Activated effector memory CD4-positive, alpha-beta T cell treated with anti-CD3 and anti-CD28 coated beads, Interleukin-2, amount 50 U/mL, for 16 hours (primary cell): ENCODE measurements at places on chromosomes 7 and 10.

DNA sequence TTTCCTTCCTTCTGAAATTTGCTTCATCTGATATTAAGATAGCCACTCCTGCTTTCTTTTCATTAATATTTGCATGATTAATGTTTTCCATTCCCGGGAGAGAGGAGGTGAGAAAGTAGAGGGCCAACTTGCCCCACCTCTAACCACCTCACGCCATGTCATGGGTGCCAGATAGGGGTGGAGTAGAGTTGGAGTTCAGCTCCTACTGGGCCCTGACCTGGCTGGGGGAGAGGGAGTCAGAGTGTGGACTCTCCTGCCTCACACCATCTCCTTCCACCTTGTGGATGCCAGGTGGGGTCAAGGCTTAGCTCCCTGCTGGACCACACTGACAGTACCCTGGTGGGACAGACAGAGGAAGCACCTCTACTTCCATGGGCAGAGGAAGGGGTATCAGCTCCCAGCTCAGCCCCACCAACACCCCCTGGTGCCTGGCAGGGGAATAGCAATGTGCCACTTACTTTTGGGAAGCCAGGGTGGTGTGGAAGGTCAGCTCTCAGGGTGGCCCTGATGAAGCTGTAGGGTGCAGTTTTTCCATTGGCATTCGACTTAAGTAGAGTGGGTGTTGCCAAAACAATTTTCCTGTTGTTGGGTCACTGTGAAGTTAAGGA lies 28.0 kb downstream of the CHST12 start:
- DNase-seq: peak; percentile 79

- DNase-seq: no peak
Observed at GRCh38 chr7:103857435-103857834, 132.0 kb downstream of the RELN start.

- DNase-seq: no peak
Observed at GRCh38 chr7:69813637-69814240, 215.5 kb downstream of the AUTS2 start.

DNA sequence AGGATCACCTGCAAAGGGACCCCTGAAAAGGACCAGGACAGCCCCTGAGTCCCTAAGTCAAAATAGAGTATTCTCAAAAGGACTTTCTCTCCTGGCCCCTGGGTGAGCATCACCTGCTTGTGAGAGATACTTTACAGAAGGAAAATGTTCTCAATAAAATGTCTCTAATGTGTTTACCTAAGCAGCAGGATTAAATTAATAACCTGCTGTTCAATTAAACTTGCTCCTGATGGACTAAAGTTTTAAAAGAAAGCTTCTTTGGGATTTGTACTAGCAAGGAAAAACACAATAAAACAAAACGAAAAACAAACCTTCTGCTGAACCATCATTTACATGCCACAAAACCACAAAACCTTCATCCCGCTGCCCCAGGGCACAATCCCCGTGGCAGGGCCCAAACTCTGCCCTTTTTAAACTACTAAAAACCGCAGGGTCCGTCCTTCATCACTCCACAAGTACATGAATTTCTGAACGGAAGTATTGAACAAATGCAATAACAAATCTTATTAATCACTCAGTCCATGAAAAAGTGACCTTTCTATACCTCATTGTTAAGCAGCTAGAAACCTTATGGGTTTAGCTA lies 197.7 kb downstream of the TCERG1L start:
- DNase-seq: no peak

GRCh38 chr7:132572526-132572925 lies 3.7 kb downstream of the PLXNA4 start:
- no peak for DNase-seq

- peak; percentile 61 for DNase-seq
Observed at GRCh38 chr7:128201067-128201689, 39.9 kb upstream of the LEP start.

DNA sequence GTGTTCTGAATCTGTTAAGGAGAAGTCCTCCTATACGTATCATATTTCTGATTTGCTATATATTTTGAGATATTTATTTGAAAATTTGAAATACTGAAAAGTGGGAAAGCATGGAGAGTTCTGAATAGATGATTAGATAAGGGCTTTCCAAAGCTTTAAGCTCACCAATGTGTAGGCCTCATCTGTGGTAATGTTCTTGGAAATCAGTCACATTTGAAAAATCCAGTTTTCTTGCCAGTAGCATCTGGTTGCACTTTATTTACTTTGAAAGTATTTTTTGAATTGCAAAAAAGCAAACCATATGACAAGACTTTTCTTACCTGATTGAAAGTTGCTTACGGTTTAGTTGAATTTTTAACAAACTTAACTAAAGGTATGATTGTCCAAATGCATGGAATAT lies 21.7 kb downstream of the ADD3 start:
- no peak for DNase-seq

GRCh38 chr7:53326634-53327033 lies 291.2 kb downstream of the POM121L12 start:
- no peak for DNase-seq

DNA sequence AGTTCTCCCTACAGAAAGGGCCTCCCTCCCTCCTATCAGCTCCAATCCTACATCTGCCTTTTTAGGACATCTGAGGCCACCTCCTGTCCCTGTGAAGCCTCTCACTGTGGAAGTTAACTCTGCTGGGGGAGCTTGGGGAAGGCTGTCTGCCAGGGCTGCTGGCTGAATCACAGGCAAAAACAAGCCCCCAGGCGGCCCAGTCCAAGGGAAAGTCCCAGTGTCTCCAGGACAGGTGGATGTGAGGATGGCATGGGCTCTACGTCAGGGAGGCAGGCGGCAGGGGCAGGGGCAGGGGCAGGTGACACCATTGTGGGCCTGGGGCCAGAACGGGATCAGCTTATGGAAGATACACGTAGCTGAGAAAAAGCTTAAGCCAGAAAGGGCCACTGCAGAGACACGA lies 240.2 kb downstream of the MAD1L1 start:
- no peak for DNase-seq

DNA sequence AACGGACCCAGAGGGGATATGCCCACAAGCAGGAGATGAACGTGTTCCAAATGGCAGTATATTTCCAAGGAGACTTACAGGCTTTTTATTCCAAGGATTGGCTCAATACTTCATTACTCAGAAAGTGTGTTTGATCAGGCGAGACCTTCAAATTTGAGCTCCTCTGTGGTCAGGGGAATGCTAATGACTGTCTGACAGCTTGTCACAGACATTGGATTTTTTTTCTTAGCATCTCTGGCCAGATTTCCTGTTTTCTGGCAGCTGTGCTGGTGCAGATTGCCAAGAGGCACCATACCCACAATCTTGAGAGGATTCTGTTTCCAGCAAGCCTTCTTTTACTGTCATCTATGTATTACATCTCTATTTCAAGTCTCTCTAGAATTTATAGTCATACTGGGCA lies 93.8 kb downstream of the C1GALT1 start:
- DNase-seq: no peak

DNA sequence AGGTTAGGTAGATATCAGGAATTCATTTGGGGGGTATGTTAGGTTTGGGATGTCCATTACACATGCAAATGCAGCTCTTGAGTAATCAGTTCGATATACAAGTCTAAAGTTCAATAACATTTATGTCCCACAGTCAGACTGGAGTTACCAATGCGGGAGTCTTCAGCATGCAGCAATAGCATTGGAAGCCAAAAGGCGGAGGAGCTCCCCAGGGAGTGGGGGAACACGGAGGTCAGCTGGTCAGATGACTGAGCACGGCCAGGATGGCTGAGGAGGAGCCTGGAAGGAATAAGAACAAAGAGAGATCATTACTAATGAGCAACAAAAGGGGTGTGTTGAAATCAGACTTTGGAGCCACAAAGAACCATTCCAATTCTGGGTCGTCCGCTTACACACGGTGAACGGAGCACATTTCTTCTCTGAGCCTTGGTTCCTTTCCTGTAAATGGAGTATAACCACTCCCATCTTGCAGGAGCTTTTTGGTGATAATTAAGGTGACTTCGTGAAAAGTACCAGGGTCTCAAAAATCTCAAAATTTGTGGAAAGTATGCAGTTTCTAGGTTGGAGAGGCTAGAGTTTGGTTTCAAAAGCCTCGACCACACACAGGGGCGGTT lies 478 bp upstream of the ZNF22 start:
- DNase-seq: no peak

DNA sequence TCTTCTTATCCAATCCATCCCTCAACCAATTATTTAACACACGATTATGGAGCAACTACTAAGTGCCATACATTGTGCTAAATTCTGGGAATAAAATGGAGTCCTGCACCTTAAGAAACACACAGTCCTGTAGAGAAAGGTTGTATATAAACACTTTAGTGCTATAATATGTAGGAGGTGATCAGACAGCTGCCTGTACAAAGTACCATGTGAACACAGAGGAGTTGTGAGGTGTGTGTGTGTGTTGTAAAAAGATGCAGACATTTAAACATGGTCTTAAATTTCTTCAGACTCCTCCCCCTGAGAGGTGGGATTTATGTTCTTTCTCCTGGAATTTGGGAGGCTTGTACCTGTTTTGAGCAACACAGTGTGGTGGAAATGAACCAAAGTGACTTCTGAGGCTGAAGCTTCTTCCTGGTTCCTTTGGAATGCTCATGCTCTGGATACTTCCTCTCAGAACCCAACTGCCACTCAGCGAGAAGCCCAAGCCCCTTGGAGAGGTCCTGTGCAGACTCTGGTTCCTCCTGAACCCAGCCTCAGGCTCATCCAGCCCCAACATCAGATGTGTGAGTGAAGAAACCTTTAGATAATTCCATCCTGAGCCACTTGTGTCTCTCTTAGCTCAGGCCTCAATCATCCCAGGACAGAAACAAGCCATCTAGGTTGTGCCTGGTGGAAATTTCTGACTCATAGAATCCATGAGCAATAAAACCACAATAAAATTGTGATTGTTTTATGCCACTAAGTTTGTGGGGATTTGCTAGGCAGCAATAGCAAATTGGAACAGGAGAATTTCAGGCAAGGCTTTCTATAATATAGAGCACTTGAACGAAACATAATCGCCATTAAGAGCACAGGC lies 161.2 kb upstream of the FAM3C start:
- DNase-seq: no peak
